Renal cortex interstitium (tissue), 15 donors: ENCODE measurements at places on chromosomes 11 and 22.

DNA sequence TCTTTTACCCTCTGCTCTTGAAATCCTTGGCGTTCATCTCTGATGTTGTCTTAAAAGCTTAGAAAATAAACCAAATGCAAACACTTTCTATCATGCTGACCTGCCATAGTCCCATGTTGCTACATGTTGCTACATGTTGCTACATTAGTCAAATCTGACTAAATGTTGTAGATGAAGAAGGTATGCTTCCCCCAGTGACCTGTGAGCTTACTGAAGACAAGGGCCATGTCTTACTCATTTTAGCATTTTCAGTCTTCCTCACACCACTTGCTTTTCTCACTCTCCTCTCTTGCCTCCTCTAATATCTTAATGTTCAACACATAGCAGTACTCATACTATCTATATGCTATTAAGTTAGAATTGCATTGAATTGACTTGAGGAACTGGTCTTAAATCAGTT, 346.4 kb upstream of the MTNR1B start:
- no peak for DNase-seq

- no peak for DNase-seq
Measured at GRCh38 chr11:61516675-61517572, 8.4 kb downstream of the LRRC10B start.

DNA sequence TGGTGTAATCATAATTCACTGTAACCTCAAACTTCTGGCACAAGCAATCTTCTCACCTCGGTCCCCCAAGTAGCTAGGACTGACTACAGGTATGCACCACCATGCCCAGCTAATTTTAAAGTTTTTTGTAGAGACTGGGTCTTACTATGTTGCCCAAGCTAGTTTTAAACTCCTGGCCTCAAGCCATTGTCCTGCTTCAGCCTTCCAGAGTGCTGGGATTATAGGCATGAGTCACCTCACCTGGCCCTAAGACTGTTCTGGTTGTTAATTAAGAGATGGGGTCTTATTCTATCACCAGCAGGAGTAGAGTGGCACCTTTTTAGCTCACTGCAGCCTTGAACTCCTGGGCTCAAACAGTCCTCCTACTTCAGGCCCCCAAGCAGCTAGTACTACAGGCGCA, 52.0 kb upstream of the DEPDC7 start:
- DNase-seq: no peak

DNA sequence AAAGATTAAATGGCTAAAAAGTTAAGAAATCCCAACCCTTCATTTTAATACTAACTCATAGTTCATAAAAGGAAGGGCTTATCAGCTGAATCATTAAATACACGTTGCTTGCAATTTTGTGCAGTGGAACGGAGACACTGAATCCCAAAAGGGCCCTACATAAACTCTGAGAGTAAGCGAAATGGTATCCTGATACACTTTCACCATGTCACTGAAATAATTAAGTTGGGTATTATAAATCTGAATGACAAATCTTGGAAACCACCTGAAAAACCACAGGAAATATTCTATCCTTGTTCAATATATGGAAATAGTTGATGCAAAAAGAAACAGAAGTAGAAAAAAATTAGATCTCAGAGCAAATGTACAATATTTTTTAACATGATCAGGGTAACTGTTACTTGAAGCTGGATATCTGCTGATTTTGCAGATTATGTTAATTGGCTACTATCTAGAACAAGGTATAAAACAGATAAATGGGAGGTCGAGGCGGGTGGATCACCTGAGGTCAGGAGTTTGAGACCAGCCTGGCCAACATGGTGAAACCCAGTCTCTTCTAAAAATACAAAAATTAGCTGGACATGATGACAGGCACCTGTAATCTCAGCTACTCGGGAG, 55.1 kb downstream of the MAML2 start:
- no peak for DNase-seq

DNA sequence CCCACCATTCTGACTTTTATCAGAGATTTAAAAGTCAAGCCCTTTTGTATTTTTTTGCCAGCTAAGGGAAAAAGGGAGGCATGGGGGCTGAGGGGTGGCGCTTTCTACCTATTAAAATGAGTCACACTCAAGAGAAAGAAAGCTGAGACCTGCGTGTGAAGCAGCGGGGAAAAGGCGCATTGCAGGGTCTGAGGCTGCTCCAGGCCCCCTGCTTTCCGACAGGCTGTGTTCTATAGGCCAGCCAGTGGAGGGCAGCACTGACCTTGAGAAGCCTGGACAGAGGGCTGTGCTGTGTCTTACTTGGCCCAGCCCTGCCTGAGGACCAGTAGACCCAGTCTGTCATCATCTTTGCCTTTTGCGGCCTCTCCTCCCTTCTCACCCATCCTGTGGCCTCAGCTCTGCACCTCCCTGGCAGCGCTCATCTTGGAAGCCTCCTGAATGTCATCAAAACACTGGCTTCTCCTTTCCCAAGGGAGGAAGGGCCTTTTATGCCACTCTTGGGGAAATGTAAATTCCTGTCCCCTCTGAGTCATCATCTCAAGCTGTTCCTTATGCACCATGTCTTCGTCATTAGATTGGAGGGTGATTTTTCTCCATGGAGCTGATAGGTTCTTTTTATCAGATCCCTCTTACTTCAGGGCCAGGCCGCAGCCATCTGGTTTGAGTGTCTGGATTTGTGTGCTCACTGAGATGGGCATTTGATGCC, 12.6 kb upstream of the MAPK8IP1 start:
- DNase-seq: peak; percentile 31
